Cardiac ventricle fibroblast (primary cell): ENCODE measurements at places on chromosomes 11 and 22. TPM values are rescaled to one million over a fixed set of nuclear protein-coding genes. Genes with fewer than 3 reads are reported as not detected.

The TMEM41B gene
- 19.8 and 25.8 TPM in 2 replicates for total RNA-seq

The SLC22A6 gene
- not detected in 2 replicates for total RNA-seq

The HEPHL1 gene
- total RNA-seq = not detected in 2 replicates

The DUSP8 gene
- 0.05 TPM in 1 of 2 replicates, not detected in the other for total RNA-seq

The NPAS4 gene
- not detected in 2 replicates for total RNA-seq

The HEPN1 gene
- total RNA-seq = not detected in 2 replicates

The OPCML gene
- not detected in 2 replicates for total RNA-seq

The TMEM191B gene
- not detected in 2 replicates for total RNA-seq

The OR11H1 gene
- total RNA-seq = not detected in 2 replicates

The NTM gene
- total RNA-seq = 1.1 and 3.9 TPM in 2 replicates
